ENCODE measurements at places on chromosomes 13 and 19.
A peak's percentile ranks its signal among the peaks of the same experiment; 100 is the strongest.

DNA sequence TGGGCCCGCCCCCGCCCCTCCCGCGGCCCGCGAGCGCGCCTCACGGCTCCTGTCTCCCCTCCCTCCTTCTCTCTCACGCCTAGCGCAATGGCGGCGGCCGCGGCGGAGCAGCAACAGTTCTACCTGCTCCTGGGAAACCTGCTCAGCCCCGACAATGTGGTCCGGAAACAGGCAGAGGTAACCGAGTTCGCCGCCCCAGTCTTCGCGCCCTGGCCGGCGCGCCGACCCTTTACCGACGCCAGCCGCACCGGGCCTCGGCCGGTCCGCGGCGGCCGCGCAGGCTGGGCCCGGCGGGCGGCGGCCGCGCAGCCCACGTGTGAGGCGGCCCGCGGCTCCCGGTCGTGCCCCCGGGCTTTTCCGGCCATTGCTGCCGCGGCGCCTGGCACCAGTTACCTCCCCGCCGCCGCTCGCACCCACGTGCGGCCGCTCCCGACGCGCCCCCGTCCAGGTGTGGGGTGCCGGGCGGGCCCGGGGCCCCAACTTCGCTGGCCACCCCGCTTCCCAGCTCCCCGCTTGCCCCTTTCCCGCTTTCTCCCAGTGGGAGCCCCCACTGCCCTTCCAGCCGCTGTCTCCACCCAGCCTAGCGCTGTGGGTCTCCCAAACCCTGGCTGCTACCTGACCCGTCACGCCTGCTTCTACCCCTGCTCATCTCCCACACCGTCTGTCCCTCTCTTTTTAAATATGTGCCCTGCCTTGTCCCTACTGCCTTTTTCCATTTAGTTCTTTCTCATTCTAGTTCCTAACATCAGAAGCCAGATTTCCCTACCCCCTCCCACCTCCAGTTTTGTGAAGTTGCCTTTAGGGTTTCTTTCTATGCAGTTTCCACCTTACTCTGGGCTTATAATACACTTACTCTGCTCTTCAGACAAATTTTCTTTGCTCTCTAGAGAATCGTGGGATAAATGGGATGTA is 23.4 kb downstream of the IPO5 start:
- DNase-seq = peak; percentile 2

DNA sequence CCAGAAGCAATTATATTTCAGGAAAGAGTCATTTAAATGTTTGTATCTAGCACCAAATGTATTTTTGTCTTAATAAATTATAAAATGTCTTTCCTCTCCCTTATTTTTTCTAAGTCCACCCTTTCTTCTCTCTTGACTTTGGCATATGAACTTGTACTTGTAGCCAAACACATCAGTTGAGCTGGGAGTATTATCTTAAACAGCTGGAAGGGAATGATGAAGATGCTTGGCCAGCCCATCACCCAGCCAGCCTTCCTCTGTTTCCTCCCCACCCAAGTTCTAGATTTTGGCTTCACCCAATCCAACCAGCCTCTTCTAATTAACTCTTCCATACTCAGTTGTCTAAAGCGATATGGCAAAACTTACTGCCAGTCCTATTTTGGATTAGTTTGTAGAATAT is 272.5 kb downstream of the ENOX1 start:
- no peak for DNase-seq

GRCh38 chr13:34028496-34029442 is 210.8 kb downstream of the RFC3 start:
- DNase-seq = no peak

GRCh38 chr13:53182724-53183123 is 154.1 kb downstream of the OLFM4 start:
- DNase-seq = no peak

DNA sequence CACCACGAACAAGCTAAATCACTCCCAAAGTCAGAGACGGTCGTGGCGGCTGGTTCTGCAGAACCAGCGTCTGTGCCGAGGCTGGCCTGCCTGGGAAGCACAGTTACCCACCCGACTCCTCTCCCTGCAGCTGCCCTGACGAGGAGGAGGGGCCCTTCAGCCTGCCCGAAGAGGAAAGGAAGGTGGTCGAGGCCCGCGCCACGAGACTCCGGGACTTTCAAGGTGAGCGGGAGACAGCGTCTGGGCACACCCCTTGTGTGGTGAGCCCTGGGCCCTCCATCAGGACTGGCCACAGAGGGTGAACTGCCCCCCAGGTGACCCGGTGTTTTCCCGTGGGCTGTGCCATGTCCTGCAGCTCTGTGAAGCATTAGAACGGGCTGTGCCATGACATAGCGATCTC is 29.1 kb downstream of the PEX11G start:
- no peak for DNase-seq

GRCh38 chr19:2034729-2035589 is 16.1 kb downstream of the MKNK2 start:
- DNase-seq = peak; percentile 64

GRCh38 chr13:113631341-113632095 is 26.5 kb downstream of the ATP4B start:
- DNase-seq = no peak

GRCh38 chr13:80050252-80050651 is 290.7 kb downstream of the SPRY2 start:
- DNase-seq = no peak

DNA sequence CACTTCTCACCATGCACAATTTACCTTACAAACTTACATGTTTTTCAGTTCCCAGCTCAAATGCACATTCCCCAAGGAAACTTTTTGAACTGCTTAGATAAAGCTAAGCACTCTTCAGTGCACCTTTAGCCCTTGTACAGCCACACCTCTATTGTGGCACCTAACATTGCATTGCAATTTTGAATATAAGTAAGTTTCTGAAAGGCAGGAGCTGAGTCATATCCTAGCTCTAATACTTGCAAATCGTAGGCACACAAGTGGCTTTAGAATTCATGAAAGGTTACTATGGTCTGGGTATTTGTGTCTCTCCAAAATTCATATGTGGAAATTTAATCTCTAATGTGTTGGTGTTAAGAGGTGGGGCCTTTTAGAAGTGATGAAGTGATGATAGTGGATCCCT is 4.9 kb upstream of the ESD start:
- no peak for DNase-seq

GRCh38 chr19:44891016-44891882 is at the start of gene TOMM40:
TOMM40 (plus strand) TSS chr19:44891254; CDS start chr19:44891416, 162 bp downstream.
- DNase-seq = no peak

DNA sequence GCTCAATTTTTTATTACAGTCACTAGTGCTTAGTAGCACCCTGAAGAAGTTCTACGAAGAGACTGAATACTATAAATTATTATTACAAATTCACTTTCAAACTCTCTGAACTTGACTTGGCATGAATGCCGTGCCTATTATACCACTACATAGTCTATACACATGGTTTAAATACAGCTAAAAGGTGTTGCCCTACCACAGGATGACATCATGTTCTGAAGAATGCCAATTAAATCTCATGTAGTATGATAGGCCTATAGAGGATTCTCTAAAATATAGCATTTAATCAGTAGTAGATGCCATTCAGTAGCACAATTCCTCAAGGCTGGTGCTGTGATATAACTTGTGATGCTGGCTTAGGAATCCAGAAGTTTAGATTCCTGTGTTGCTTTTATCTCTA is 16.7 kb upstream of the POSTN start:
- DNase-seq = no peak

DNA sequence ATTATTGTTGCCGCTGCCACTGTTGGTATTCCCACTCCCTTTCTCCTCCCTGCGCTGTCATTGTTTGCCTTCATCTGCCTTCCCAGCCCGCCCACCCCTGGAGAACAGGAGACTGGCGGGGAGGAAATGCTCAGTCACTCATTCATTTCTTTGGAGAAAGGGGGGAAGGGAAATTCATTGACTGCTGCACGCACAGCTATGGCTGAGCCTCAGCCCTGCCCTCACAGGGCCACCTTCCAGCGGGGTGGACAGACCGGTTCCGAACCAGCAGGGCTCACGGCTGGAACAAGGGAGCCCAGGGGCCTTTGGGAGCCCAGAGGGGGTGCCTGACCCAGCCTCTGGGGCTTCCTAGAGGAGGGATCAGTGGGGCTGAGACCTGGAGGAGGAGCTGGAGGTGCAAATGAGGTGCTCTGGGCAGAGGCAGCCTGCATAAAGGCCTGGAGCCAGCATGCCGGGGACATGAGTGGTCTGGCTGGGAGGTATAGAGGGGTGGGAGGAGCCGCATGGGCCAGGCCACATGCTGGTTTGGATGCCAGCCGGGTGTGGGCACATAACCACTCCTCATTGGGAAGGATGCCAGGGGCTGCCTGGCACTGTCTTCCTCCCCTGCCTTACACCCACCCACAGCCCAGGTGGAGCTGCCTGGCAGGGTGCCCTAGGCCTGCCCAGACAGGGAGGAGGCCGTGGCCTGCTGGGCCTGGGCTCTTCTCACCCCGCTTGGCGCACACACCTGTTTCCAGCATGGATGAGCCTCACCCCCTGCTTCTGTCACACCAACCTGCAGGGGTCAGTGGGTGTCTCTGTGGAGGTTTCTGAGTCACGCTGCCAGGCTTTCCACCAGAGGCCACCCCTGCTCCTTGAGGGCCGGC is 26.8 kb downstream of the PPP5C start:
- no peak for DNase-seq

GRCh38 chr13:34419755-34420154 is 522.3 kb upstream of the NBEA start:
- no peak for DNase-seq

- no peak for DNase-seq
Observed at GRCh38 chr19:40370997-40371801, 18.8 kb downstream of the HIPK4 start.

DNA sequence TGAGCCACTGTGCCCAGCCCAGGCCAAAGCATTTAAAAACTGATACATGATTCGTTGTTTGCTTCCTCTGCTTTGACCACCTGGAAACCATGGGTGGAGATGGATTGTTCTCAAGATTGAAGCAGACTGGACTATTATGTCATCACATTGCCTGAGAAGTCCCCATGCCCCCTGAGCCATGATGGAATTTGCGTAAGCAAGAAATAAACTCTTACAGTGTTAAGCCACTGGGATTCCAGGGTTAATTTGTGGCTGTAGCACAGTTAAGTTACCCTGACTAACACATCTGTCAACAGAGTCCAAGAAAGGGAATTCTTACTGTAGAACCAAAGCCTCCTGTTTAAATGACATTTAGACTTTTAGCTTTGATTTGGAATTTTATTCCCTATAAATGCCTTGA is 19.4 kb upstream of the DHRS12 start:
- DNase-seq = no peak

- DNase-seq = no peak
Observed at GRCh38 chr19:43934055-43934984, 762 bp downstream of the ZNF45 start.

DNA sequence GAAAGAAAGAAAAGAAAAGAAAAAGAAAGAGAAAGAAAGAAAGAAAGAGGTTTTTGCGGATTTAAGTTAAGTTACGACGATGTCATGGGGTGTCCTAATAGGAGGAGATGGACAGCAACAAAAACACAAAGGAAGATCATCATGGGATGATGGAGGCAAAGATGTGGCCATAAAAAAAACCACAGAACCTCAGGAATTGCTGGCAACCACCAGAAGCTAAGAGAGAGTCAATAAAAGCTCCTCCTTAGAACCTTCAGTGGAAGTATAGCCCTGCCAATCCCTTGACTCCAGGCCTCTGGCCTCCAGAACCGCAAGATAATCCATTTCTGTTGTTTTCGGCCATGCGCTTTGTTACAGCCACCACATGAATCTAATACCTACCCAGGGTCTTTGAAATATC is 11.5 kb downstream of the PLEKHA4 start:
- DNase-seq = no peak

- DNase-seq = no peak
Observed at GRCh38 chr13:48775804-48776203, 122.1 kb downstream of the CYSLTR2 start.

GRCh38 chr13:41196620-41197019 is 2.3 kb upstream of the KBTBD7 start:
- no peak for DNase-seq

DNA sequence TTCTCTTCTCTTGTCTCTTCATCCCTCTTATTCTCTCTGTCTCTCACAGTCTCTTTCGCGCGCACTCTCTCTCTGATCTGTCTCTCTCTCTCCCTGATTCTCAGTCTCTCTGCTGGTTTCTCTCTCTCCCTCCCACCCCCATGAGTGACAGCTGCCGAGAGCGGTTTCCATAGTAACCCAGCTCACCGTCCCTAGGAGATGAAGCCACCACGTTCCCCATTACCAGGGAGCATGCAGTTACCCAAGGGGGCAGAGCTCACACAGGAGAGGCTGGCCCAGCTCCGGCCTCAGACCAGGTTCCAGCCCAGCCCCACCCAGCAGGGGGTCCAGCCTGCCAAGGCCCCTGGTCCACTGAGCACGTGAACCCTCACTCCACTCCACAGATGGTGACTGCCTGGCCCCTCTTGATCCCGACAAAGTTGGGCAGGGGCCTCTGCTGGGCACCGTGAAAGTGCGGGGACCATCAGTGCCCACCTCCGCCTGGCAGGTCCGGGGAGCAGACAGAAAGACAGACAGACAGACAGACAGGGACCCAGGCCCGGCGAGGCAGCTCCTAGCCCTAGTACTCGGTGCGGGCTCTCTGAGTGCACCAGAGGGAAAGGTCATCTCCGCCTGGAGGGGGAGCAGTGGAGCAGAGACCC is 50.6 kb downstream of the CELF5 start:
- DNase-seq = peak; percentile 47

GRCh38 chr13:78764665-78765064 is 105.7 kb upstream of the OBI1 start:
- DNase-seq = no peak

DNA sequence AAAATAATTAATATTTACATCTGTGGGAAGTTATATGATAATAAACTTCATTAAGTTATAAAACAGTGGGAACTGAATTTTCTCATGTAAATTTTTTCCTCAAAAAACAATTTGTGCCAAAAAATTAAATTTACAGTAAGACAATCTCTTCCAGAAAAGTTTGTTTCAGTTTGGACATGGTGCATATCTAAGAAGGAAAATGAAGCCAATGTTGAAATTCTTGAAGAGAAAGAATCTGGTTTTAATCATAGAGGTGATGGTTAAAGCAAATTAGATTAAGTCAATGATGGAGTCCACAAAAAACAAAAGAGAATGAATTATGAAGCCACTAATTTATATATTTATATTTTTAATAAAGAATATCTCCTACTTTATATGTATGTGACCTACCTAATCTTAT is 457.2 kb upstream of the SLITRK1 start:
- DNase-seq = no peak

- no peak for DNase-seq
Observed at GRCh38 chr13:38412266-38412665, 62.6 kb downstream of the UFM1 start.

DNA sequence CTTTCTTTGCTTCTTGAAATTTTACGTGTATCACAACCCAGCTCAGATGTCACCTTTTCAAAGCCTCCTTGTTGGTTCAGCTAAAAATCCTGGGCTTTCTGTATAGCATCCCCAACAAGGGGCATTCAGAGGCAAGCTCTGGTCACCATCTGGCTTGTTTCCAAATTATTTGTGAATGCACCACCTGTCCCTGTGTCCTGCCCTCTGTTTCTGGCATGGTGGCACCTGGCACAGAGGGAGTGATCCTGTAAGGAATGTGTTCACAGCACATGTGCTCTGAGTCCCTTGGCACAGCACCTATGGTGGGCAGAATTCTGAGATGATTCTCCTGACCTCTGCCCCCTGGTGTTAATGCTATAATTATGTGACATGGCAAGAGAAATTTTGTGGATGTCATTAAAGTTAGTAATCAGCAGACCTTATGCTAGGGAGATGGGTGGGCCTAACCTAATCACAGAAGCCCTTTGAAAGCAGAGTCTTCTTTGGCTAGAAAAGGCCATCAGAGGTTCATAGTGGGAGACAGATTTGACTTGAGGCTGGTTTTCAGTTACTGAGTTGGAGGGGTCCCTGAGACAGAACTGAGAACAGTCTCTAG is 76.3 kb downstream of the ZNF429 start:
- no peak for DNase-seq

GRCh38 chr13:71880753-71881541 is 13.9 kb upstream of the DACH1 start:
- no peak for DNase-seq

GRCh38 chr13:44726778-44727177 is 150.6 kb upstream of the TSC22D1 start:
- DNase-seq = no peak

All from effector CD4-positive, alpha-beta T cell (primary cell).